ENCODE measurements at places on chromosomes 2 and 18. TPM values are rescaled to one million over a fixed set of nuclear protein-coding genes. Genes with fewer than 3 reads are reported as not detected.

The RAMP1 gene
- total RNA-seq = 17.6 TPM

- H3K4me3 ChIP-seq = no peak overlapping the region
- H3K36me3 ChIP-seq = no peaks in the 10 kb centered on the region
Measured at GRCh38 chr2:109345653-109346480, 216.9 kb downstream of the SH3RF3 start.

The IL1RN gene
- total RNA-seq = not detected

- H3K27ac ChIP-seq = no peak overlapping the region
- H3K4me1 ChIP-seq = peaks cover 2% of the 10 kb centered on the region
Measured at GRCh38 chr2:43212931-43213330, 13.5 kb downstream of the ZFP36L2 start.

DNA sequence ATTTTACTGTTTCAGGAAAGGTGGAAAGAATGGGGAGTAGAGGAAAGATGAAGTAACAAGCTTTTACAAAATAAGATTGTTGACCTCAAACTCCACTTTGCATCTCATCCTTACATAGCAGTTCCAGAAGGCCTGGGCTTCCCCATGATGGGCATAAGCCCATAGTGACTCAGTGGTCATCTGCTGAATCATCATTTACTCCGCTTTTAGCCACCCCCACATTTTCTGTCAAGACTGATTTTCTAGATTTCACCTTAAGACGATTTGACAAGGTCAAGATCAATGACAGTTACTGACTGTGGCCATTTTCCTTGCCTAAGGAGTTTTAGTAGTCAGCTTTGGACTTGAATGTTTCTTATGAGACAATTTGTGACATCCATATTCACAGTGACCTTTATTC, 49.4 kb downstream of the PLEKHM3 start:
- no peak overlapping the region for H3K4me3 ChIP-seq
- no peaks in the 10 kb centered on the region for H3K27me3 ChIP-seq
- no peak for DNase-seq
- no peak overlapping the region for H3K27ac ChIP-seq
- no peaks in the 10 kb centered on the region for H3K36me3 ChIP-seq
- H3K4me1 ChIP-seq = no peaks in the 10 kb centered on the region

GRCh38 chr2:58796239-58796910, 555.2 kb upstream of the FANCL start:
- no peaks in the 10 kb centered on the region for H3K27me3 ChIP-seq
- no peaks in the 10 kb centered on the region for H3K36me3 ChIP-seq
- no peak overlapping the region for H3K4me3 ChIP-seq
- no peaks in the 10 kb centered on the region for H3K4me1 ChIP-seq
- H3K27ac ChIP-seq = no peak overlapping the region

The STAMBP gene
- total RNA-seq = 49.0 TPM

DNA sequence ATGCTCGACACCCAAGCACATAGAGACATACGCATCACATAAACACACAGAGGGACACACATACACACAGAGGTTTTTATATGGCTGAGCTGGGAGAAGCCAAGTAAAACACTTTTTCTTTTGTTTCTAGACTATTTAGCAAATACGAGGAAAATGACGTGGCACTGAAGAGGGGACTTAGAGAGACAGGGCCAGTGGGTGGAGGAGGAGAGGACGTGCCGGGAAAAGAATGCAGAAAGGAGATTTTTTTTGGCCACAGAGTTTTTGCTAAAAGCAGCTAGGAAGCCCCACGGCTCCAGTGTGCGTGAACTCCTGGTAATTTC, 168.5 kb upstream of the KLF7 start:
- peak overlapping the region; percentile 81 for H3K27ac ChIP-seq
- no peak for DNase-seq
- H3K4me3 ChIP-seq = peak overlapping the region; percentile 20
- H3K27me3 ChIP-seq = no peaks in the 10 kb centered on the region
- peaks cover 19% of the 10 kb centered on the region for H3K4me1 ChIP-seq

- H3K4me1 ChIP-seq = peaks cover 6% of the 10 kb centered on the region
- H3K36me3 ChIP-seq = no peaks in the 10 kb centered on the region
- no peak overlapping the region for H3K27ac ChIP-seq
- no peak overlapping the region for H3K4me3 ChIP-seq
- no peak for DNase-seq
Measured at GRCh38 chr2:105645031-105645937, 99.4 kb upstream of the NCK2 start.

The SETBP1 gene
- total RNA-seq = 0.23 TPM

- H3K4me3 ChIP-seq = no peak overlapping the region
- no peaks in the 10 kb centered on the region for H3K27me3 ChIP-seq
- no peak for DNase-seq
Measured at GRCh38 chr2:56055405-56055804, 128.4 kb upstream of the CCDC85A start.

The UGT1A6 gene
- total RNA-seq = not detected

DNA sequence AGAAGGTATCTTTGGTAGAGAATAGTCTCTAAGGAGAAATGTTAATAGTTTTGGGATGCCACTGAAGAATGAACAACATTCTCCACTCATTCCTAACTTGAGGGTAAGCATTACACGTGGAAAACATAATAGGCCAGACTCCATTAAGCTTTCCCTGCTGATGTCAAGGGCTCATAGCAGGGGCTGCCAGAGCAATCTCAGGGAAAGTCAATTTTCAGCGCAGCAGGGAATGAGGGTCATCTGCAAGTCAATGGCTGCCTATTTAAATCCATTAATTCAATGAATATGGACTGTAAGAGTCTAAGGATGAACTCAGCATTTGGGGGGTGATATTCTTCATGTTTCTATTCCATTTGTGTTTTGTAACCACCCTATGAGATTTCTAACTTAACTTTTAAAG, 144.2 kb upstream of the ARL4C start:
- H3K27ac ChIP-seq = no peak overlapping the region
- H3K27me3 ChIP-seq = no peaks in the 10 kb centered on the region
- no peak overlapping the region for H3K4me3 ChIP-seq
- H3K36me3 ChIP-seq = no peaks in the 10 kb centered on the region
- H3K4me1 ChIP-seq = no peaks in the 10 kb centered on the region

DNA sequence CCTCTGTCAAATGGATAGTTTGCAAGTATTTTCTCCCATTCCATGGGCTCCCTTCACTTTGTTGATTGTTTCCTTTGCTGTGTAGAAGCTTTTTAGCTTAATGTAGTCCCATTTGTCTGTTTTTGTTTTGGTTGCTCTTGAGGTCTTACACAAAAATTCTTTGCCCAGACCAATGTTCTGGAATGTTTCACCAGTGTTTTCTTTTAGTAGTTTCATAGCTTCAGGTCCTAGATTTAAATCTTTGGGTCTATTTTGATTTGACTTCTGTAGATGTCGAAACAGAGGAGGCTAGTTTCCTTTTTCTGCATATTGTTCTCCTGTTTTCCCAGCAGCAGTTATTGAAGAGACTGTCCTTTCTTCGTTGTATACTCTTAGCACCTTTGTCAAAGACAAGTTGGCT, 351.6 kb downstream of the PTPRM start:
- H3K4me3 ChIP-seq = no peak overlapping the region
- no peak overlapping the region for H3K27ac ChIP-seq
- no peak for DNase-seq
- H3K36me3 ChIP-seq = no peaks in the 10 kb centered on the region
- H3K4me1 ChIP-seq = no peaks in the 10 kb centered on the region

- no peaks in the 10 kb centered on the region for H3K27me3 ChIP-seq
- H3K4me1 ChIP-seq = peaks cover 43% of the 10 kb centered on the region
- peak overlapping the region; percentile 48 for H3K27ac ChIP-seq
- no peak overlapping the region for H3K4me3 ChIP-seq
- H3K36me3 ChIP-seq = no peaks in the 10 kb centered on the region
- no peak for DNase-seq
Measured at GRCh38 chr2:186572705-186573104, 17.2 kb upstream of the ITGAV start.

The GFPT1 gene
- 53.0 TPM for total RNA-seq

DNA sequence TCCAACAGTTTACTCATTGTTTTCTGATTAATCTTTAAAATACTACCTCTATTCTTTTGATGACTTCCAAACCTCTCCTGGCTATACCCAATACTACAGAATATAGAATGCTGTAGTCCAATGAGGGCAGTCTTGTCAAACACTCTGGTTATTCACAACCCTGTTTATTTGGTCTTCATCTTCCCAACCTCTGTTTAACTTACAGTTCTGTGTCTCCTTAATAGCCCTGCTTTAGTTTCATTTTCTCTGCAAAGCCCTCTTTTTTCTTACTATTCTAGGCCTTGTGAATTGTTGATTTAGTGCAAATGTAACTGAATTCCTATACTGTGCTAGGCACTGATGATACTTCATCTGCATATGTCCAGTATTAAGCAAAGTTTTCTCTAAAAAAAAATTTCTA, 40.0 kb downstream of the ACVR2A start:
- no peak overlapping the region for H3K27ac ChIP-seq
- no peaks in the 10 kb centered on the region for H3K36me3 ChIP-seq
- H3K4me3 ChIP-seq = no peak overlapping the region
- no peaks in the 10 kb centered on the region for H3K27me3 ChIP-seq
- no peaks in the 10 kb centered on the region for H3K4me1 ChIP-seq

The TCF7L1 gene
- 30.4 TPM for total RNA-seq

- no peak overlapping the region for H3K4me3 ChIP-seq
- H3K4me1 ChIP-seq = no peaks in the 10 kb centered on the region
- no peak overlapping the region for H3K27ac ChIP-seq
- DNase-seq = no peak
- H3K27me3 ChIP-seq = no peaks in the 10 kb centered on the region
- H3K36me3 ChIP-seq = no peaks in the 10 kb centered on the region
Measured at GRCh38 chr18:69935319-69936190, 12.1 kb downstream of the CD226 start.

DNA sequence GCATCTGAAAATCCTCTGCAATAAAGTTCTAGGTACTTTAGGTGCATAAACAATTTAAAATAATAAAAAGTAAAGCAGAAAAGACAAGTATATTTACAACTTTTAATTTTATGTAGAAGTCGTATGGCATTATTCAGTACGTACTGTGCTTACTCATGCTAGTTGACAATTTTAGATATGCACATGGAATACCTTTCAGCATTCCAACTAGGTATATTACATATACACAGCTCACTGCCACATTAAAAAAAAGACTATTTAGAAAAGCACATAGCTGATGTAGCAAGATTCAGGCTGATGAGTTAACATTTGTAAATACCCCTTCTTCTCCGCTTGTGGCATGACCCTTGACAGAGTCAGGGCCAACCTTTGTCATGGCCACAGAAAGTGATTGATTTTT, 171.2 kb downstream of the FBXO15 start:
- no peak for DNase-seq
- H3K27ac ChIP-seq = no peak overlapping the region
- H3K36me3 ChIP-seq = no peaks in the 10 kb centered on the region

DNA sequence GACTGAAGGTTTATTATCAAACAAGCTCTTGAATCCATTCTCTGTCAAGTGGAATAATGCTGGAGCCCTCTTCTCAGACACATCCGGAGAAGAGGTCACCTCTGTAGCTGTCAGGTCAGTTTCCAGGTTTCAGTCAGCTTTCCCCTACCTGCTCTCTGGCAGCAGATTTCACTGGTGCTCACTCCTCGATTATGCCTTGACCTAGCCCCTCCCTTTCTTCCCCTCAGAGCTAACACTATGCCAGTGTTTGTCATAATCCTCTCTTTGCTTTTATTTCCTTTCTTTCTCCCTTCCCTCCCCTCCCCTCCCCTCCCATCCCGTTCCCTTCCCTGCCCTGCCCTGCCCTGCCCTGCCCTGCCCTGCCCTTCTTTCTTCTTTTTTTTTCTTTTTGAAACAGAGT, 22.5 kb upstream of the PLEKHM3 start:
- no peaks in the 10 kb centered on the region for H3K36me3 ChIP-seq
- H3K4me3 ChIP-seq = no peak overlapping the region
- H3K27me3 ChIP-seq = no peaks in the 10 kb centered on the region
- no peak overlapping the region for H3K27ac ChIP-seq
- no peaks in the 10 kb centered on the region for H3K4me1 ChIP-seq
- DNase-seq = no peak

- H3K4me1 ChIP-seq = no peaks in the 10 kb centered on the region
- DNase-seq = peak; percentile 18
- no peaks in the 10 kb centered on the region for H3K36me3 ChIP-seq
- no peaks in the 10 kb centered on the region for H3K27me3 ChIP-seq
- no peak overlapping the region for H3K27ac ChIP-seq
Measured at GRCh38 chr2:108927936-108928659, 60.9 kb downstream of the EDAR start.

GRCh38 chr2:129015397-129016285, 697.0 kb upstream of the HS6ST1 start:
- no peak overlapping the region for H3K4me3 ChIP-seq
- H3K36me3 ChIP-seq = no peaks in the 10 kb centered on the region
- DNase-seq = no peak
- H3K27ac ChIP-seq = no peak overlapping the region
- H3K4me1 ChIP-seq = no peaks in the 10 kb centered on the region

The RRM2 gene
- 294 TPM for total RNA-seq

DNA sequence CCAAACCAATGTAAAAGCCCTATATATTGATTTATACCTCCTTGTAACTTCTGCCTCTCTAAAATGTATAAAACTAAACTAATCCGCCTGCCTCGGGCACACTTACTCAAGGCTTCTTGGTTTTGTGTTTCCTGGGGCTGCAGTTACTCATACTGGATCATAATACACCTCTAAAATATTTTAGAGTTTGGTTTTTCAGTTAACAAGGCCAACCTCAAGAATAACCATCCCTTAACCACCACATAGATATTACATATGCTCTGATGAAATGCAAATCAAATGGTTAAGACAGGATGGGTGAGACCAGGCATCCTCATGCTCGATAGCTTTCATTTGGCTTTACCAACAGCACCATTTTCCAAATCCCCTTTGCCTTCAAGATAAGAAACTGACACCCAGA, 46.4 kb downstream of the UXS1 start:
- no peaks in the 10 kb centered on the region for H3K27me3 ChIP-seq
- no peak overlapping the region for H3K4me3 ChIP-seq
- DNase-seq = no peak
- H3K36me3 ChIP-seq = no peaks in the 10 kb centered on the region
- H3K4me1 ChIP-seq = no peaks in the 10 kb centered on the region
- H3K27ac ChIP-seq = no peak overlapping the region

All from Panc1 (cell line).